Caco-2 (cell line): ENCODE measurements at places on chromosomes 5 and 9. TPM values are rescaled to one million over a fixed set of nuclear protein-coding genes. Genes with fewer than 3 reads are reported as not detected.

GRCh38 chr5:108925073-108925472, 177.4 kb downstream of the FER start:
- no peak for DNase-seq
- no peaks in the 10 kb centered on the region for H3K27me3 ChIP-seq
- H3K36me3 ChIP-seq = no peaks in the 10 kb centered on the region
- H3K4me3 ChIP-seq = peak overlapping the region; percentile 30

PCDHGA6 gene
- total RNA-seq = 0.49 and 0.79 TPM in 2 replicates

LCN1 gene
- not detected in 2 replicates for total RNA-seq

GADD45G gene
- total RNA-seq = 3.7 and 5.4 TPM in 2 replicates

- no peak overlapping the region for H3K4me3 ChIP-seq
- peaks cover 18% of the 10 kb centered on the region; the same call in 1 of the 2 replicates for H3K4me1 ChIP-seq
- H3K36me3 ChIP-seq = no peaks in the 10 kb centered on the region
- no peak for DNase-seq
- no peaks in the 10 kb centered on the region for H3K27me3 ChIP-seq
These were observed 30.6 kb downstream of the VAV2 start for GRCh38 chr9:133961226-133962165.

PRLR gene
- total RNA-seq = 1.6 and 2.3 TPM in 2 replicates

- no peaks in the 10 kb centered on the region for H3K27me3 ChIP-seq
- no peaks in the 10 kb centered on the region for H3K36me3 ChIP-seq
- no peak overlapping the region for H3K27ac ChIP-seq
- no peak overlapping the region for H3K4me3 ChIP-seq
- peaks cover 12% of the 10 kb centered on the region for H3K4me1 ChIP-seq
These were observed 140.2 kb downstream of the PAX5 start for GRCh38 chr9:36893911-36894310.

GALNT12 gene
- 3.6 and 3.9 TPM in 2 replicates for total RNA-seq

DNA sequence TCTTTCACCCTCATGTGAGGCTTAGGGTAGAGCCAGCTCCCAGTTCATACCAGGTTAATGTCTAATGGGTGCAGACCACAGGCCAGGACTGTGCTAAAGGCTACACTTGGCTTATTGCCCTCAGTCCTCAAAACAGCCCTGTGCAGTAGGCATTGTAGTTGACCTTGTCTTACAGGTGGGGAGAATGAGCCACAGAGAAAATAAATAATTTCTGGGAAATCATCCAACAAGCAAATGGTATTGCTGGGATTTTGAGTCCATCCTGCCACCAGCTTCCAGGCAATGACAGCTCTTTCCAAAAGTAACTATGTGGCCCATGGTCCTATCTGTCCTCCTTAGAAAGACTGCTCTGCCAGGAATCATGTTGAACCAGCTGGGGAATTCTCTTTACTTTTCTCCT, 450.0 kb downstream of the GADD45G start:
- H3K27me3 ChIP-seq = no peaks in the 10 kb centered on the region
- no peak for DNase-seq
- no peaks in the 10 kb centered on the region for H3K36me3 ChIP-seq
- H3K4me3 ChIP-seq = no peak overlapping the region

DNA sequence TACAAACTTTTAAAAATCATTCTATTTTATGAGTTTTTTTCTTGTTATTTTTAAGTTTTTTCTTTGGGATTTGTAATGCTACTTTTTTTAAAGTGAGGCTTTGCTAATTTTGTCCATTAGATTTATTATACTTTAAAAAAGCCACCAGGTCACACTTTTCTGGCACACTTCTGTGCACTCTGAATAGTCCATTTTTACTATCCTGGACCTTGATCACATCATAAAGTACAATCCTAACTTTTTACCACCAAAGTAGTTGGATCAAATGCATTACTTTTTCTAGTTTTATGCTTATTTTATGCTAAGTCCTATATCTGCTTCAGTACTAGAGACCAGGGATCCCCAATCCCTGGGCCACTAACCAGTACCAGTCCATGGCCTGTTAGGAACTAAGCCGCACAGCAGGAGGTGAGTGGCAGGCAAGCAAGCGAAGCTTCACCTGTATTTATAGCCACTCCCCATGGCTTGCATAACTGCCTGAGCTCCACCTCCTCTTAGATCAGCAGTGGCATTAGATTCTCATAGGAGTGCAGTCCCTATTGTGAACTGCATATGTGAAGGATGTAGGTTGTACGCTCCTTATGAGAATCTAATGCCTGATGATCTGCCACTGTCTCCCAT, 16.0 kb downstream of the FRRS1L start:
- H3K4me3 ChIP-seq = no peak overlapping the region
- DNase-seq = no peak
- H3K36me3 ChIP-seq = no peaks in the 10 kb centered on the region

DNA sequence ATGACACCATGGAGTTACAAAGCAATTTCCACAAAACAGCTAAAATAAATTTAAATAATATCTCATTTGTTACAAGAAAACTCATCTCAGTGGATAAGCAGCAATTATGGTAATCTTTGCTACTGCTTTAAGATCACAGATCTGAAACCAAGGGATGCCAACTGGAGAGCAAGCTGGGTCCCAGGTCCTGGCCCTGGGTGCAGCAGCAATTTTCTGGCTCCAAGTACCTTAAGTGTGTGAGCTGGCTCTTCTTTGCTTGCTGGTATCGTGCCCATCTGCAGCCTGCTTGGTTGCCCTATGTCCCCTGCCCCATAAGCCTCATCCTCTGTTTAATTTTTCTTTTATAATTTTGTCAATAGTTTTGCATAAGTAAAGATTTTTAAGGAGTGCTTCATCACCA, 41.5 kb upstream of the DIRAS2 start:
- no peak for DNase-seq
- H3K4me3 ChIP-seq = no peak overlapping the region
- no peaks in the 10 kb centered on the region for H3K4me1 ChIP-seq
- no peak overlapping the region for H3K27ac ChIP-seq
- no peaks in the 10 kb centered on the region for H3K27me3 ChIP-seq

- no peak for DNase-seq
- no peak overlapping the region for H3K27ac ChIP-seq
- H3K4me3 ChIP-seq = no peak overlapping the region
These were observed 47.3 kb downstream of the CD180 start for GRCh38 chr5:67149057-67149950.

DNA sequence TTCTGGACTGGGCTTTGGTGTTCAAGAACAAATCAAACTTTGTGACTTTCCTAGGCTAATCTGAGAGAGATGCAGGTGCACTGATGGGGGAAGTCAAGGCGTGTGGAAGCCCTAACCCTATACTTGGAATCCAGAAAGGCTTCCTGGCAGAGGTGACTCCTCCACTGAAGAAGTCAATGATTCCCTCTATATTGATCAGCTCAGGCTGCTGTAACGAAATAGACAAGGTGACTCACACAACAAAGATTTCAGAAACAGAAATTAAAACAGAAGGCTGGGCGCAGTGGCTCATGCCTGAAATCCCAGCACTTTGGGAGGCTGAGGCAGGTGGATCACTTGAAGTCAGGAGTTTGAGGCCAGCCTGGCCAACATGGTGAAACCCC, 69.6 kb upstream of the GGTA1 start:
- H3K36me3 ChIP-seq = no peaks in the 10 kb centered on the region
- H3K4me3 ChIP-seq = no peak overlapping the region
- no peaks in the 10 kb centered on the region for H3K27me3 ChIP-seq
- H3K4me1 ChIP-seq = no peaks in the 10 kb centered on the region
- H3K27ac ChIP-seq = no peak overlapping the region

PTPRD gene
- 55.9 and 70.1 TPM in 2 replicates for total RNA-seq

DNA sequence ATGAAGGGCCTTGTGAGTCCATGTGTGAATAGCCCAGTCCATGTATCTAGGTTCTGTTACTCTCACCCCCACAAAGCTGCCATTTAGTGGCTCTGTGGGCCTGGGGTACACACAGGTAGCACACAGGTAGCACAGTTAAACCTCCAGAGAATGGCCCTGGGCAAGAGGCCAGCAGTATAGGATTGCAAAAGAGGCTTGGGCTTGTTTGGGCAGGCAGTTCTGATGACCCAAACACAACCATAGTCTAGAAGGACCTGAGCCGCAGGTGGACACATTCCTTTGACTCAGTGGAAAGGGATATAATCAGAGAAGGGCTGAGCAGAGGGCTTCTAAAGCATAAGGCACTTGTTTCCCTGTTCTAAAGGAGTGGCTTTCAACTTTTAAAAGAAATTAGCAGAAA, 326.8 kb upstream of the SGCD start:
- no peaks in the 10 kb centered on the region for H3K27me3 ChIP-seq
- no peak overlapping the region for H3K4me3 ChIP-seq
- H3K36me3 ChIP-seq = no peaks in the 10 kb centered on the region
- no peaks in the 10 kb centered on the region for H3K4me1 ChIP-seq
- DNase-seq = no peak

DNA sequence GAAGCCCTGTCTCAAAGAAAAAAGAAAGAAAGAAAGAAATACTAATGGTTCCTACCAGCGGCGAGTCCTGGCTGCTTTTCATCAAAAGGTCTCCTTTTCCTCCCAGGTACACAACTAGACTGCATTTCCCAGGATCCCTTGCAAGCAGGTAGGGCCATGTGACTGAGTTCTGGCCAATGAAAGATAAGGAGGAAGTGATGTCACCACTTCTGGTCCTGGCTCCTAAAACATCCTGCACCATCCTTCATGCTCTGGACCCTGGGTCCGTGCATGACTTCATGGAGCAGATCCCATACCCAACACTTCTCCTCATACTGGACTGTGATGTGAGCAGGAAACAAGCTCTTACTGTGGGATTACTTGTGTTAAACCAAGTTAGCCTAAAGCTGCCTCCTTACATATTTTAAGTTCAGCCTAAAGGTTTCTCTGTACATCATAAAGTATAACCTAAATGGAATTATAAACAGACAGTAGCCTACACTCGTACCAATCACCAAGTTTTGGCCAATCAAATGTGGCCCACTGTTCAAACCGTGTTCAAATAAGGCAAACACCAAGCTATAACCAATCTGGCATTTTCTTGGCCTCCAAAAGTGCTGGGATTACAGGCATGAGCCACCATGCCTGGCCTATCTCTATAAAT, 30.2 kb upstream of the FUBP3 start:
- peak; percentile 43 for DNase-seq
- no peak overlapping the region for H3K4me3 ChIP-seq
- H3K27me3 ChIP-seq = no peaks in the 10 kb centered on the region
- H3K36me3 ChIP-seq = no peaks in the 10 kb centered on the region
- H3K27ac ChIP-seq = no peak overlapping the region
- H3K4me1 ChIP-seq = no peaks in the 10 kb centered on the region

- no peaks in the 10 kb centered on the region for H3K27me3 ChIP-seq
- DNase-seq = no peak
- no peaks in the 10 kb centered on the region for H3K36me3 ChIP-seq
- H3K4me1 ChIP-seq = no peaks in the 10 kb centered on the region
- no peak overlapping the region for H3K27ac ChIP-seq
These were observed 88.3 kb downstream of the GIN1 start for GRCh38 chr5:103031607-103032006.

DNA sequence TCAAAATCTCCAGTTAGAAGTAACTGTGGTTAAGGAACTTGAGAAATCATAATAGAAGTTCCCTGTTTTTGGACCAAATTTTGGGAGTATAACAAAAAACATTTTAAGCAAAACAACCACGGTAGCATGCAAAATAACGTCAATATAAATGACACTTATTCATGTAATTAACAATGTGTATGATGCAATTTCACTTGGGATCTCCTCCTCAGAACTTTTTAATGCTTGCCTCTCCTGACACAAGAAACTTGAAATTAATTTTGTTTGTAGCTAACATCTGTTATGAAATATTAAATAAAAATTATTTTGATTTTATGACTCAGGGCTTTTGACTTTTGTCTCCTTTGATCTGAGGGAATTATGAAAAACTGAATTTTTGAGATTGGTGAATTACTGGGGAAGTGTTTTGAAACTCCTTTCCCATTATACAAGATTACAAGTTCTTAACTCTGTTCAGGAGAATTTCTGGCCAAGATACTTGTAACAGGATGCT, 149.7 kb downstream of the ATP10B start:
- peaks cover 18% of the 10 kb centered on the region for H3K4me1 ChIP-seq
- DNase-seq = no peak
- H3K36me3 ChIP-seq = no peaks in the 10 kb centered on the region
- H3K27ac ChIP-seq = no peak overlapping the region
- no peaks in the 10 kb centered on the region for H3K27me3 ChIP-seq
- no peak overlapping the region for H3K4me3 ChIP-seq

GRCh38 chr9:117671468-117671867, 32.7 kb upstream of the TLR4 start:
- H3K27ac ChIP-seq = no peak overlapping the region
- no peaks in the 10 kb centered on the region for H3K36me3 ChIP-seq
- DNase-seq = no peak
- H3K4me3 ChIP-seq = no peak overlapping the region
- no peaks in the 10 kb centered on the region for H3K4me1 ChIP-seq

SV2C gene
- total RNA-seq = not detected in 2 replicates

DNA sequence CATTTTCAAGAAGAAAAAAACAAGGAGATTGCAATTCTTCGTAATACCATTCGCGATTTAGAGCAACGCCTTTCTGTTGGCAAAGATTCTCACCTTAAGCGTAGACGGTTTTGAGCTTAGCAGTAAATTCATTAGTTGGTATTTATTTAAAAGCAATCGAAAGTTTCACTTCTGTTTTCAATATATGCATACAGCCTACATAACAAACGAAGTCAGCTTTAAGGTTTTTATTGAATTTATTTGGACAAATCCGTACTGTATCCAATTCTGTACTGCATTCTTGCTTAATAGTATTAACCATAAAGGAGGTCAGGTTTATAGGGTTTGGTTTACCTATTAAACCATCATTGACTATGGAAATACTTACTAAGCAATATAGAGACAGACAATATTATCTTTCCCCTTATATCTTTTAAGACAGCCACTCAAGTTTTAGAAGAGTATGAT, 12.0 kb downstream of the SELENOP start:
- H3K27ac ChIP-seq = no peak overlapping the region
- H3K4me3 ChIP-seq = no peak overlapping the region
- no peaks in the 10 kb centered on the region; the same call in 1 of the 2 replicates for H3K4me1 ChIP-seq
- H3K36me3 ChIP-seq = 0 out of 2 replicates have a peak, but pooled peaks cover 2% of the 10 kb centered on the region
- DNase-seq = no peak

DNA sequence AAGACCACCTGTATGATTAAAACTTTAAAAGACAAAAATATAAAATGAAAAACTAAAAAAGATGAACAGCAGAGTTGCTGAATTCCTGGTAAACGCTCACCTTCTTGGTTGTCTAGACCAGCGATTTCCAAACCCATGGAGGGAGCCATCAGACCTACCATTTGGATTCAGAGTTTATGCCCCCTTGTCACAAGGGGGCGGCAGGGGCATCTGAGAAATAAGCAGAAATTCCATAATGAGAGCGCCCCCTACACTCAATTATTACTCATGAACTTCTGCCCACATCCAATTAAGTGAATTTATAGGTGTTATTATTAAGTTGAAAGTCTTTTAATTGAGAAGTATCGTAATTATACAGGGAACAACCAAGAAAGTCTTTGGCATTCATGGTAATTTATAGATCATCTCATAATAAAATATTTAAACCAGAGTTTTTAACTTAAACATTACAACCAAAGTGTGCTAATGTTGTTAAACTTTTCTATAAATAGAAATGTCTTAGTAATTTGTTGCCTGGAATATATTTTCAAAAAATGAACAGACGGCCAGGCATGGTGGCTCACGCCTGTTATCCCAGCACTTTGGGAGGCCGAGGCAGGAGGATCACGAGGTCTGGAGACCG, 35.2 kb upstream of the SPATA31C2 start:
- no peaks in the 10 kb centered on the region for H3K27me3 ChIP-seq
- no peaks in the 10 kb centered on the region for H3K36me3 ChIP-seq
- no peaks in the 10 kb centered on the region for H3K4me1 ChIP-seq
